CD8-positive, alpha-beta T cell (primary cell): ENCODE measurements at places on chromosomes 7 and 10. TPM values are rescaled to one million over a fixed set of nuclear protein-coding genes. Genes with fewer than 3 reads are reported as not detected.

DNA sequence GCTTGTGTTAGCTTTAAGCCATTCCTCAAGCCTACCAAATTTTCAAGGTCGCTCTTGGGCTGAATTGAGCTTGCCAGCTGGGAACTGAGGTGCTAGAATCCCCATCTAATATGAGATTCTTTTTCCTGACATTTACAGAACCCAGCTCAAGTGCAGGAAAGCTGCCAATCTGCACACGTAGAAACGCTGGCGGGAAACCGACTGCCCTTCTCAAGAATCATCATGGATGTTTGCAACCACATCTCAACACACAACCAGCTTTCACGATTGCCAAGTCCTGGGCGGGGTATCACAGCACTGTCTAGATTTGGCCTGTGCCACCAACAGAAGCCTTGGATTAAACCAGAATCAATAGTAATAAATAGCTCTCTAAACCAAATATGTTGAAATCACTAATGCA is 203.7 kb downstream of the DIP2C start:
- no peak for DNase-seq

Gene MRLN
- not detected for total RNA-seq

DNA sequence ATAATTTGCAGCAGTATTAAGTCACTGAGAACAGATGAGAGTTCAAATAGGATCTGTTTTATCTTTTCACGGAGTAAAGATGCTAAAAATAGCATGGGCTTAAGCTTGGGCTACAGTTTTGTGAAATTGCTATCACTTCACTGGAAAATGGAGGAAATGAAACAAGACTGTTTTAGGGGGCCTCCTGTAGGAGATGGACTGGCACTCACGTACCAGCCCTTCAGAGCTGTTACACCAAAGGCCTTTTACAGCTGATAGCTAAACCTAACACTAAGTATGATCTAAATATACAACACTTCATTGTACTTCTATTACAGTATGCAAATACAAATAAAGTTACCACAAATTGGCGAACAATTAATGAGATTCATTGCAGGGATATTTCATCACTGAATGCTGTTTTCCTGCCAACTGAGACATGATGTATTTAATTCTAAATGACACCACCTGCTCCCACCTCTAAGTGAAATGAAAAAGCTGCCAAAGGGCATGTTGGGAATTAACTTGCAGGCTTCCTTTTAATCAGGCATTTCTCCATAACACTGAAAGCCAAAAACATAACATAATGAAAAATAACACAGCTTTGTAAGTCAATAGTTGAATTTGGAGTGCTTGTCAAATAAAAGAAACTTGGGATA is 304.5 kb upstream of the LRRN3 start:
- DNase-seq: no peak

GRCh38 chr10:100996678-100997359 is 2.8 kb upstream of the LZTS2 start:
- DNase-seq: no peak
